Left colon (tissue), 2 donors: ENCODE measurements at places on chromosomes 12 and 14. TPM values are rescaled to one million over a fixed set of nuclear protein-coding genes. Genes with fewer than 3 reads are reported as not detected.

The AKAP5 gene
- total RNA-seq: 11.9 TPM

The PIP4K2C gene
- total RNA-seq: 63.5 TPM

GRCh38 chr12:115232455-115233156, 548.6 kb upstream of the TBX3 start:
- DNase-seq: no peak

- no peak for DNase-seq
Measured at GRCh38 chr12:50894241-50894640, 51.5 kb downstream of the TMPRSS12 start.

GRCh38 chr12:1842905-1843640, 22.7 kb downstream of the LRTM2 start:
- no peak for DNase-seq

DNA sequence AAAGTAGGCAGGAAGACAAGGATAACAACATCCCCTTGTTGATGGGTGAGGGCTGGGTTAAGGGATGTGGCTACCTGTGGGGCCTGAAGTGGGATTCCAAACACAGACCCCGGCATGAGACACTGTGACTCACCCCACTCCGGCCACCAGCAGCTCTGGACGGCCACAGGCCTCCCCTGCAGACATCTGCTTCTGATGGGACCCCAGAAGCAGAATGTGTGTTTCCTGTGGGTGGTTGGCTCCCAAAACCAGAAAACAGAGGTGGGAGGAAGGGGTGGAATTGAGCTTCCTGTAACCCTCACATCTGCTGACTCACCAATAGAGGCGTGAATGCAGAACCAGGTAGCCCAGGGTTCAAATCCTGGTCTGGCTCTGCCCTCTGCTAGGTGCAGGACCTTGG, 216.6 kb upstream of the PWP1 start:
- DNase-seq: no peak

GRCh38 chr12:85363382-85364190, 83.6 kb downstream of the ALX1 start:
- DNase-seq: no peak

DNA sequence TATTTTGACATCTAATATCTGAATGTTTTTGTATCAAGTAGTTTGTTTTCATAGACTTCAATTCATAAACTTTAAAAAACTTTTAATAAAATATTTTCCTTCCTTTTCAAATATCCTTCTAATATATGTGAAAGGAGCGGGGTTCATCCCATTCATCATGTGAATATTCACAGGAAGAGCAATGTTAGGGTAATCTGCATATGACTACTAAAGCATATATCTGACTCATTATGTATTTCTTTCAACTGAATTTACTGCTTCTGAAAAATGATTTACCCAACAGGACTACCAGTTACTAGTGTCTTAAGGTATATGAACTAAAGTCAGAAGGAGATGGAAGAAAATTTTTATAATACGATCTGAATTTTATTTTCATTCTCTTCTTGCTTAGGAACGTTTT, 30.5 kb downstream of the DHRS7 start:
- no peak for DNase-seq

The NTF3 gene
- 0.40 TPM for total RNA-seq

The KRT4 gene
- total RNA-seq: not detected

The PPP1R1A gene
- 2.5 TPM for total RNA-seq

GRCh38 chr12:53324113-53324778, 2.8 kb upstream of the AAAS start:
- DNase-seq: peak; percentile 41

GRCh38 chr14:88542857-88543795, 11.7 kb downstream of the PTPN21 start:
- peak; percentile 54 for DNase-seq

DNA sequence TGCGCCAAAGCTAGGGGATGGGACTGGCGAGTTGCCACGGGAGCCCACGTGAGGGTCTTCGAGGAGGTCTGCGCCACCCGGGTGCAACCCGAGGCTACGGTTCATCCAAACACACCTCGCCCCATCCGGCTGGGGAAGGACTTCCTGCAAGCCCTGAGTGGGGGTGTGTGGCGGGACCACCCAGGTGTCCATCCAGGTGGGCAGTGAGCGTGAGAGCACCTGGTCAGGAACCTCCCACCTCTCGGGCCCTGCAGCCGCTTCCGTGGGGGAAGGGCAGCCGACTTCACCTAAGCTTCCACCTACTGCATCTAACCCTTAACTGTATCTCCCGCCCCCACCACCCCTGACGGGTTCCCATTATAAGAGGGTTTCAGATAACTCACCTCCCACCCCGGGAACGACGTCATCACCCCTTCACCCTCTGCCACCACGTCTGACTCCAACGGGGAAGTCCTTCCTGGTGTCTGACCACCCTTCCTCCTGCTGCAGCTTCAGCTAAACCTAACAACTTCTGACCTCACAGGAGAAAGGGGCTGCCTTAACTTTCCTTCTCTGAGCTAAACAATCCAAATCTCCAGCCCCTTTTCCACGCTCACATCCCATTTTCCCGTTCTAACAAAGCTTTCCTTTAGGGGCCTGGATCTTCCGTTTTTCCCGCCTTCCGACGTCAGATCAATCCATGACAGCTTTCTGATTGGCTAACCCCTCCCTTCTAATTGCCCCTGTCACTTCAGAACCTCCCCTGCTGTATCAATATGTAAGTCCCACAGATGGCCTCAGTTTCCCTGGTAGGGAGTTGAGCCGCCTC, 27.4 kb upstream of the SMUG1 start:
- DNase-seq: peak; percentile 46

The NEUROD4 gene
- not detected for total RNA-seq

DNA sequence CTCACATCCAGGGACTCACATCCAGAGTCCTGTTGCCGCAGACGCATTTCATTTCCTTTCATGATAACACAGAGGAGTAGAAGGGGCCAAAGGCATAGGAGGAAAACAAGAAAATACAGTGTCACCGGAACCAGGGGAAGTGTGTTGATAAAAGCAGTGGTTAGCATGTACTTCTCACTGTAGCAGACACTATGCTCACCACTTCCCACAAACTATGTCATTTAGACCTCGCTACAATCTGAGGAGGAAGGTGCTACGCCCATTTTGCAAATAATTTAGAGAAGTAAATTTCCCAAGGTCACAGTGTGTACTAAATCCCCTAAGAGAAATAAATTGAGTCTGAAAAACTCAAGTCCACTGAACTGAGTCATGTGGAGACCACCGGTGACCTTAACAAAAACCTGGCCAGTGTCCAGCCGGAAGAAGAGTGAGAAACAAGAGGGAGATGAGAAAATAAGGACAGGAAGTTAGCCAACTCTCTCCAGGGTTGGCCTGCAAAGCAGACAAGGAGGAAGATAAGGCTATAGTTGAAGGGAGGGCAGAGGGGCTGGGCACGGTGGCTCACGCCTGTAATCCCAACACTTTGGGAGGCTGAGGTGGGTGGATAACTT, 25.8 kb upstream of the TMCC3 start:
- peak; percentile 30 for DNase-seq

- no peak for DNase-seq
Measured at GRCh38 chr14:61893371-61893940, 131.2 kb downstream of the SNAPC1 start.

The IL23A gene
- not detected for total RNA-seq

The KRT83 gene
- total RNA-seq: not detected

- no peak for DNase-seq
Measured at GRCh38 chr14:101521978-101522377, 39.3 kb upstream of the DIO3 start.

- DNase-seq: no peak
Measured at GRCh38 chr12:75684678-75685616, 173.5 kb upstream of the KRR1 start.

The C14orf39 gene
- total RNA-seq: not detected

The ATP23 gene
- total RNA-seq: 16.1 TPM

DNA sequence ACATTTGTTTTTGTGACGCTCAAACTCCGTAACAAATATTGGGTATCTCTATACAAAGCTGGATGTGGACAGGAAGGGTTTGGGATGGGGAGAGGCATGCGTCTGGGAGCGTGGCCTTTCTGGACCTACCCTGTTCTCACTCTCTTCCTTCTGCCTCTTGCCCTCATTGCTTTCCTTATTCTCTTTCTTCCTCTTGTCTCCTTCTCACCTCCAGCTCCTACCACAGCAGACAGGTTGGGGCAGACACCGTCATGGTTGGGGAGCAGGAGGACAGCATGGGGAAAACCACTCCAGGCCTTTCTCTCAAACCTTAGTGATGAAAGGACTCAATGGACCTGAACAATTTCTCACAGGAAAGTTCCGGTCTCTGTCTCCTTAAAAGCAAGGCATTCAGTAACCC, 465.3 kb downstream of the RAD51B start:
- no peak for DNase-seq

GRCh38 chr14:38197001-38197783, 10.5 kb upstream of the SSTR1 start:
- DNase-seq: no peak

DNA sequence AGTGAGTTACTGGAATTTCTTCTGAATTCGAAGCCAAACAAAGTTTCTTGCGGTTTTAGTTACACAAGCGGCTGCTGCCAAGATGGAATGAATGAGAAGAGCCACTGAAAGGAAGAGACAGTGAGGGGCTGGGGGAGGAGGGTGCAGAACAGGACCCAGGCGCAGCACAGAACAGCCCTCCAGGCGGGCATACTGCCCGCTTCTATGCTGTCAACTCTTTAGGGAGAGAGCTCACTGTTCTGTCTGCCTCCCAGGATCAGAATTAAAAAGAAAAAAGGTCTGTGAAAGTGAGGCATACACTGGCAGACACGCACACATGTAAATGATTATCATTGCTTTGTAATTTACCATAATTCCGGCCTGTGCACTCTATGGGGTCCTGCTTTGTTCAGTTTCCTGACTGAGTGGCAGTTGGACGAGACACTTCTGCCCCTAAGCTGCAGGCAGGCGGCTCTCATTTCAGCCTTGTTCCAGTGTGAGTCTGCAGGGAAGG, 231.6 kb downstream of the CACNA1C start:
- DNase-seq: no peak

- peak; percentile 69 for DNase-seq
Measured at GRCh38 chr12:109714141-109714912, 702 bp downstream of the FAM222A start.

GRCh38 chr12:119175081-119175480, 3.6 kb upstream of the HSPB8 start:
- no peak for DNase-seq

The TMEM117 gene
- total RNA-seq: 10.5 TPM

- no peak for DNase-seq
Measured at GRCh38 chr14:85594217-85594616, 64.3 kb downstream of the FLRT2 start.

The IL25 gene
- total RNA-seq: not detected

The CLEC6A gene
- not detected for total RNA-seq

DNA sequence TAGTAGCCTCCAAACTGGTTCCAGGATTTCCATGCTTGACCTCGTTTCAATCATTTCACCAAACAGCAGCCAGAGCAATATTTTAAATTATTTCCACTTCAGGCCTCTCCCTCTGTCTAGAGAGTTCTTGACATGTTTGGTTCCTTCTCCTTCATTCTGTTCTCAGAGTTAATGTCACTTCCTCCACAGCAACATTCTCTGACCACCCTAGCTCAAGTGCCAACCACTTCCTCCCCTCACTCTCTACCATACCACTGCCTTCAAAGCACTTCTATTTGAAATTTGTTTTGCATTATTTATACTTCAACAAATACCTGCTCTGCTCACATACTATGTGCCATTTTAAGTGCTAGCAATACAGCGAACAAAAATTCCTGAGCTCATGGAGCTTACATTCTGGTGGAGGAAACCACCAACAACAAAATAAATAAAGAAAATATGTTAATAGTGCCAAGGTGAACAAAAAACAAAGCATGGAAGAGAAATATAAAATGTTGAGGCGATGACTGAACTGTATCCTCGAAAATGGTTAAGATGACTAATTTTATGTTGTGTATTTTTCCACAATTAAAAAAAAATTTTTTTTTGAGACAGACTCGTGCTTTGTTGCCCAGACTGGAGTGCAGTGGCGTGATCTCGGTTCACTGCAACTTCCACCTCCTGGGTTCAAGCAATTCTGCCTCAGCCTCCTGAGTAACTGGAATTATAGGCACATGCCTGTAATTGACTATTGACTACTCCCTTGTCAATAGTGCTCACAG, 17.3 kb downstream of the BAZ1A start:
- no peak for DNase-seq

The TCL1A gene
- 0.61 TPM for total RNA-seq

DNA sequence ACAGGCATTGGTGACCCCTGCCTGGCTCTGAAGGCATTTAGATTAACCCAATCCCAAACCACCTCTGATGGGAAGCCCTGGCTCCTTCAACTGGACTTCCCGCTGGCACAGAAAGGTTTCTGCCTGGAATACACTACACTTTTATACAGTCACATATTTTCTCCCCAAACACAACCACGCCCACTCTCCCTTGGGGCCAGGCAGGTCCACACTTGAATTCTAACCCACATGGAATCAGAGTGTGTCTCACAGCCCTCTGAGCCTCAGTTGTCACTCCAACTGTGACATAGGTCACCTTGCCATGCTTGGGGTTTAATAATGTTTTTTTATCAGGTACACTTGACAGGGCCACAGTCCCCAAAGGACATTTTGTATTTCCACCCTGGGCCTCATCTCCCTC, 368.6 kb downstream of the BCL11B start:
- no peak for DNase-seq

The FBXO34 gene
- 76.2 TPM for total RNA-seq

- DNase-seq: no peak
Measured at GRCh38 chr12:5441497-5442236, 9.8 kb downstream of the NTF3 start.

- DNase-seq: no peak
Measured at GRCh38 chr12:21881965-21882364, 59.3 kb downstream of the ABCC9 start.

DNA sequence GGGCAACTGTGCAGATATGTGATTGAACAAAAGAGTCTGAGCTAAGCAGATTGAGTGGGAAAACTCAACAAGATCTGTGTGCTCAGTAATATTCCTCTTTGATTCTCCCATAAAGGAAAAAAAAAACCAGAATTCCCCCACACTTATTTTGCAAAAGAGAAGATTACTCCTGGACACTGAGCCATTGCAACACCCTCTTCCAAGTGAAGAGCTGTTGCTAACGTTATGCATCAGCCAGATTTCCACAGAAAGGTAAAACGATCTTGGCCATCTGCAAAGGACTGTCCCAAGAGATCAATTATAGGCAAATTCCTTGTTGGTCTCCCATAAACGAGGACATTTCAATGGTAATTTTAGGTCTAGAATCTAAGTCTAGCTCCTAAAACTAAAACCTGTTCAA, 587.7 kb downstream of the C12orf50 start:
- DNase-seq: no peak

The CCNK gene
- total RNA-seq: 53.2 TPM

GRCh38 chr14:51468523-51468922, 183.2 kb upstream of the FRMD6 start:
- DNase-seq: no peak
